Pancreas (tissue), 10 donors: ENCODE measurements at places on chromosomes 6 and 20.

DNA sequence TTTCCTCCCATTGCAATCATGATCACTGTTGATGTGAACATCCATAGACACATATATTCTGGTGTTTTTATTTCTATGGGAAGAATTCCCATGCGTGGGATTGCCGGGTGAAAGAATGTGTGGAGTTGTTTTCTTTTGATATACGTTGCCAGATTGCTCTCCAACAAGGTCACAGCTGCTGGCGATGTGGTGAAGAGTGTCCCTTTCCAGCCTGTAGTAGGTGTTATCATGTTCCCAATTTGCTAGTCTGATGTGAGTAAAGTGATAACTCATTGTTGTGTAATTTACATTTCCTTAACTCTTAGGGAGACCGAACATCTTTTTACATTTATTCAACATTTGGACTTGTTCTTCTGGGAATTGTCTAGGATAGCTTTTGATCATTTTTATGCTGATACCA, 14.5 kb upstream of the ELMO2 start:
- DNase-seq = no peak

- no peak for DNase-seq
Measured at GRCh38 chr6:35148167-35148741, 7.1 kb upstream of the TCP11 start.

- DNase-seq = no peak
Measured at GRCh38 chr6:63740709-63741108, 105.1 kb downstream of the PHF3 start.

DNA sequence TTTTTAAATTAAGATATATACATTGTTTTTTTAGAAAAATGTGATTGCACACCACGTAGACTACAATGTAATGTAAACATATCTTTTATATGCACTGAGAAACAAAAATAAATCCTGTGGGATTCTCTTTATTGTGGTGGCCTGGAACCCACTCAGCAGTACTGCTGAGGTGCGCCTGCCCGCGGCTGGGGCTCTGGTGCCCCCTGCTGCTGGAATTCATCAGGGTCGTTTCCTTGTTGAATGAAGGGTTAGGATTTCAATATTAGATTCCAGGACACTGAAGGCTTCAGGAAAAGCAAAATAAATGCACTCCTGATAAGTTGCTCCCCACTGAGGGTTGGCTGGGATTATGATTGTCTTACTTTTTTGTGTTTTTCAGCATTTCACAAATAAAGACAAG, 175.8 kb upstream of the GGTLC1 start:
- DNase-seq = no peak
